CD4-positive, alpha-beta T cell treated with Interleukin-10 for 1 hour (primary cell): ENCODE measurements at places on chromosomes 4 and X.

DNA sequence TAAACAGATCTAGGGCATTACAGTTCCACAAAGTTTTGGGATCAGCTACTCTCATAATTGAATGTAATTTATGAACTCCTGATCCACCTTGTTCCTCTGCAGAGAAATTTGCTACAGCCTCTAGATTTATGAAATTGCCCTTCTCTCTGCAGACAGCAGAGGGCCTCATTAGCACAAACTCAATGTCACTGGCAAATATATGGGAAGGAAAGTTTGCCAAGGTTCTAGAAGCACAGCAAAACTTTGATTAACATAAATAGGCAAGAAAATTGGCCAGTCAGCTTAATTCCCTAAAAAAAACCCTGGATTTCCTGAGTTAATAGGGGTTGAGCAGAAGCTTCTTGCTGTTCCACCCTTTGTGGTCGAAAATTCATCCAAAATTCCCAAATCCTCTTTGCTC, 31.5 kb downstream of the PRPS1 start:
- peak; percentile 56 for DNase-seq

DNA sequence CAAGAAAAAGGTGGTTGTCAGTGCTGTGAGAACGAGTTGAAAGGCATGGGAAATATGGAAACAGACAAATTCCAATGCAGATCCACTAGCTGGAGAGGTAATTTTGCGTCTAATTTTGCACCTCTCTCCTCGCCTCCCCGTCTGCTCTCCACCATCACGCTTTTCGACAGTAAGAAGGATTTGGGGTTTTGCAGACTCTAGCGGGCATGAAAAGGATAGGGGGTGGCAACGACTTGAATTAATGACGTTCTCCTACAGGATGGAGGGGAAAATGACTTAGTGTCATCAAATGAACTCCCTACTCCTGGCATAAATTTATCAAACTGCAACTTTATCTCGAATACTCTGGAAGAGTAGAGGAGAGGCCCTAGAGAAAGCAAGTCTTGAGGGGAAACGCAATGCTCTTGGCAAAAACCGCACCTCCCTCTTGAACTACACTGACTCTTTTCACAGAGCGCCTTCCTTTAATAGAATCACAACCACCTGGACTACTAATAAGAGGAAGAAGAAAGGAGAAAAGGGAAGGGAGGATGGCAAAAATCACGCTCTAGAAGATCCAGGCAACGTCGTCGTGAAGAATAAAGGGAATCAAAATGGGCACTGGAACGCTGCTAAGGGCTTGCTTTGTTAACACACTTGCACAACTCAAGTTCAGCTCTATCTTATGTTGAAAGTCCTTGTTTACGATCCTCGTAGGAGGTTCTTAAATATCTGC, 871 bp upstream of the SLITRK2 start:
- DNase-seq: no peak

DNA sequence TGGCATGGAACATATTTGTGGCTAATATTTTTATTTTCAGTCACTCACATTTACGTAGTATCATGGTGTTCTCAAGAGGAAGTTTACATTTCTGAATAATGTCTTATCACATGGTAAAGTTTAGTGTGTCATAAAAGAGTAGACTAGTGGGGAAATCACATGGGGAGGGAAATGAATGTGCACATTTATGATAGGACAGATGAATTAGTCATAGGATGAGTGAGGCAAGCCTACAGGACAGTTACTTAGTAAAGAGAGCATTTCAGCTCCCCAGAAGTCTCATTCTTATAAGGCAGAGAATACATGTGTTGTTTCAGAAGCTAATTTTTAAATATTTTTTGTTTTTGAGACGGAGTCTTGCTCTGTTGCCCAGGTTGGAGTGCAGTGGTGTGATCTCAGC, 6.2 kb downstream of the GK start:
- DNase-seq: no peak

DNA sequence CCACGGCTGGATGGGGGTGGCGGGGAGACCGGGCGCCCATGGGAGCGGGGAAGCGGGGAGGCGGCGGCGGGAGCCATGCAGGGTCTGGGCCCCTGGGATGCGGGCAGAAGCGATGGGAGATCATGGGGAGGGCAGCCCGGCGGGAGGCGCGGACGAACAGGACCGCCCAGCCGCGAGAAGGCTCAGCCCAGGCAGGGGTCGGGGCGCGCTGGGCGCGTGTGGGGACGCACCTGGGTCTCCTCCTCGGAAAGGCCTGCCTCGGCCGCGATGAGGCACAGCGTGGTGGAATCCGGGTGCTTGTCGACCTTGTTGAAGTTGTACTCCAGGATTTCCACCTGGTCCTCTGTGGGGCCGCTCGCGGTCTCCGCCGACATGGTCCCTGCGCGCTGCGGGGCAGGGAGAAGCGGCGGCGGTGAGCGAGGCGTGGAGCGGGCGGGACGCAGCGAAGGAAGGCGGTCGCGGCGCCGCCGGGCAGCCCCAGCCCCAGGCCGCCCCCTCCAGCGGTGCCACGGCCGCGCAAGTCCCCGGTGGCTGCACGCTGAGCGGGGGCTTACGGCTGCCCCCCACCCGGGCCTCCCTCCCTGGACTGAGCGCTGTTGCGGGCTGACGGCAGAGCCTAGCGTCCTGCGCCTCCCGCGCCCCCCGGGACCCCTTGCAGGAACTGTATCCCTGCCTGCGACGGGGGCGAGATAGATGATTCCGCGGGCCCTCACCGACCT, 25.3 kb downstream of the HOPX start:
- no peak for DNase-seq

- DNase-seq: no peak
Measured at GRCh38 chr4:31175242-31175910, 455.2 kb downstream of the PCDH7 start.

DNA sequence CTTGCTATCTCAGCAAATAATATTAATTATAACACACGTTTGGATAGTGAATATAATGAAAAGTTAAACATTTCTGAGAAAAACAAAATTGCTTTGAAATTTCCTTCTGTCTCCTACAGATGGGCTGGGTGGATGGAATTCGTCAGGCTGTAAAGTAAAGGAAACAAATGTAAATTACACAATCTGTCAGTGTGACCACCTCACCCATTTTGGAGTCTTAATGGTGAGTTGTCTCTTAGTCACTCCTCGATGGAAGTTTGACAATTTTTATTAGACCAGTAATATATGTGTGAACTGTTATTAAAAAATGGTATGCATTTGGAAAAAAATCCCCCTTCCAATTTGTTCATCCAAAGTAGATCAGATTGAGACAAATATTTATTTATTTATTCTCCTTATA, 92.5 kb upstream of the BRS3 start:
- DNase-seq: no peak

DNA sequence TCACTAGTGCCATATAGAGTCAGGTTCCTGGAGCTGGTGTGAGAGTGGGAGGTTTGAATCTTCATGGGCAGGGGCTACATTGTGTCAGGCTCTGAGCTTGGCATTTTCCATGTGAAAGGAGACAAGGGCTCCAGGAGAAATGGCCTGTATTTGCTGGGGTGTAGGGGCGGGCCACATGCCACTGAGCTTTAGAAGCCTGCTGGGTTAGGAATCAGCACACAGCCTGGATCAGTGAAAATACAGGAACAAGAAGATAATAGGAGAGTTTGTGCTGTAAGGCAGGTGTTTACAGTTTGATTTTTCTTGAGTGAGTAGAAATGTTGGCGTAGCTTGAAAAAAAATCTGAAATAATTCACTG, 35.4 kb downstream of the TBC1D14 start:
- no peak for DNase-seq

DNA sequence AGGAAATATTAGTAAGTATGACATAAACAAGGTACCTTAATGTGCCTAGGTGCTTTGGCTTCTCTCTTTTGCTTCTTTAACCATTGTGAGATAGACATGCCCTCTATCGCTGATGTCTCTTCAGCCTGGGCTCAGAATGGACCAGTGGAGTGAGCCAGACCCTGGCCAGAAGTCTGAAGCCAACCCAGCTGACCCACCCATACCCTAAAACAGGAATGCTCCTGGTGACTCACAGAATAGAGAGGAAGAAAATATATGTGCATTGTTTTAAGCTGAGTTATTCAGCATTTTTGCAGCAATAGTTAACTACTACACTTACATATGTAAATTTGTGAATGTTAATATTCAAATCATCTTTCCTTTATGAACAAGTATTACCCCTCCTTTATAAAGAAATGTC, 167.5 kb upstream of the PCDH10 start:
- no peak for DNase-seq

DNA sequence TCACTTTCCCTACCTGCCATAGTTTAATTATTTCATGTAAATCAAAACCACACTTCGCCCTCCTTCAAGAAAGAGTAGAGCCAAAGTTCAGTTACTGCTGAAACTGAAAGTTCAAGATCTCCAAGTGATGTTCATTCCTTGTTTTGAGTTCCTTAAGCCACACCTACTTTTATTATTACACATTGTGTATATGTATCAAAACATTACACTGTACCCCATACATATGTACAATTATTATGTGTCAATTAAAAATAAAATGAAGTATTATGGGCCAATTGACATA, 892.3 kb upstream of the NDST4 start:
- DNase-seq: no peak

- no peak for DNase-seq
Measured at GRCh38 chr4:38785041-38785790, 2.4 kb upstream of the TLR10 start.
